ENCODE measurements at places on chromosomes 3 and 15.
A peak's percentile ranks its signal among the peaks of the same experiment; 100 is the strongest.

GRCh38 chr15:42493679-42494078, 1.8 kb upstream of the SNAP23 start:
- DNase-seq = no peak

- no peak for DNase-seq
Measured at GRCh38 chr3:116306720-116307119, 138.6 kb downstream of the LSAMP start.

GRCh38 chr15:60869851-60870250, 359.3 kb downstream of the RORA start:
- DNase-seq = no peak

DNA sequence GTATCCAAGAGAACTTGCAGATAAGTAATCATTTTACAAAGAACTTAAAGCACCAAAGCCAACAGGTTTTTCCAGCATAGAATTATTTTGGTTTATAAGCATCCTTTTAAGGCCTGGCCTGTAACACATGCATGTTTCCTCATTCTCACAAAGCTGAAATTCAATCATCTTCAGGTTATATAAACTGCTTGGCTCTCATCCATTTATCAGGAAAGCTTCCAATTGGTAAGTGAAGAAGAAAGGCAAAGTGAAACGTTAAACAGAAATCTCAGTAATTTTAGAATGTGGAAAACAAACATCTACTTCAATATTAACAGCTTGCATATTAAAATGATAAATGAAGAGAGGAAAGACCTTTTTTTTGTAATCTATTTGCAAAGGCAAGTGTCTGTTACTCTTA, 1.6 kb downstream of the SERP1 start:
- no peak for DNase-seq

GRCh38 chr3:32602206-32602605, 31.5 kb upstream of the DYNC1LI1 start:
- no peak for DNase-seq

DNA sequence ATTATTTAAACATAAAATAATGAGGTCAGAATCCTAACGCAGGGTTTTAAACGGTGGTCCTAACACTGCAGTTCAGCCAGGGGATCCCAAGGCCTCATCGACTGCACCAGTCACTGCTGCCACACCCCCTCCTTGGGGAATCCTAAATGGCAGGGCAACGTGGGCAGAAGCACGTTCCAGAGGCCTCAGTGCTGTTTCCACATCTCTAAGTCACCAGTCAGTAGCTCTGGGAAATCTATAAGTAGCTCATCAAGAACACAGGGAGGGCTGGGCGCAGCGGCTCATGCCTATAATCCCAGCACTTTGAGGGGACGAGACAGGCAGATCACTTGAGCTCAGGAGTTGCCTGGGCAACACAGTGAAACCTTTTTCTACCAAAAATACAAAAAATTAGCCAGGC, 47.5 kb downstream of the PRTG start:
- DNase-seq = no peak

DNA sequence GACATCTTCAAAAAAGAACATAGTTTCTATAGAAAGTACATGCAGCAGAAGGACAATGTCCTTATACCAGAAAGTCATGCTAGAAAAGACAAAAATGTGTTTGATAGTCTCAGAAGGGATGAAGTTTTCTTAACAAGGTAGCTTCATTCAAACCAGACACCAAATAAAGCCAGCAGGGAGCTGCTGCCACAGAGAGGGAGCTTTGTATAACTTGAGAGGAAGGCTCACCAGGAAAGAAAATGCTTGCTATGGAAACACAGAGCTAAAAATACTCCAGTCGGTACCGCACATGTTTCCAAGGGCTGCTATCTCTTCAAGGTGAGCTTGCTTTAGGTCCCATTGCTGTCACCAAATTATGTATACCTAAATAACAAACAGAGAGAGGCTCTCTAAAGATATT, 1074.8 kb upstream of the ALCAM start:
- no peak for DNase-seq

GRCh38 chr15:78353093-78353492, 12.9 kb downstream of the CRABP1 start:
- DNase-seq = no peak

GRCh38 chr3:171678971-171679492, 131.3 kb downstream of the PLD1 start:
- no peak for DNase-seq

DNA sequence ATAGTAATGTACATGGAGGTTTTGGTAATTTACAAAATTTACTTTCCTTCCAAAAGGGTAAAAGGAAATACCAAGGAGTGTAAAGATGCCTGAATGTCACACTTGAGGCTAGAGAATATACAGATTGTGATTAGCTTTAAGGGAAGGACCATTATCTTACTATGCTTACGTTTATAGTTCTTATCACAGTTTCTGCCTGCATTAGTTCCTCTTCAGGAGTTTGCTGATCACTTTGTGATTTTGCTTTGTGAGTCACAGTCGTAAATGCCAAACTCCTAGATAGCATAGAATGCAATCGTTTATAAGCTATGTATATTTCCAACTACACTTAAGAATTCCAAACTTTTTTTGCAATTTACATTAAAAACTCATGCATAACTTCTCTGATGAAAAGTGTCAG, 1034.6 kb downstream of the DIPK2A start:
- DNase-seq = no peak

- peak; percentile 26 for DNase-seq
Measured at GRCh38 chr3:62870321-62870720, 4.9 kb downstream of the CADPS start.

- DNase-seq = no peak
Measured at GRCh38 chr3:183581496-183582155, 26.1 kb upstream of the KLHL6 start.

DNA sequence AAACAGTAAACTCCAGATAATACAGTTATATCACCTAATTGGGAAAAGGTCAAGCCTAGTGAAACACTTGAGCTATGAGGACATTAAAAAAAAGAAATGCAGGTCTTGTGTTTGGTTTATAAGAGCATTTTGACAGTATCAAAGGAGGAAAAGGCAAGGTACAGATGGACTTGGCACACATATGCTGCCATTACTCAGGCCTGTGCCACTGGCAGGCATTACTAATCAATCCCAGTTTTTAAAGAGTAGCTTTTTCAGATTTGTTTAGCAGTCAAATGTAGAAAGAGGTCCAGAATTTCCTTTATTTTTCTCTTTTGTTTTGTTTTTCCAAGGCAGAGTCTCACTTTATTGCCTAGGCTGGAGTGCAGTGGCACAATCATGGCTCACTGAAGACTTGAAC, 38.9 kb downstream of the MDFIC2 start:
- DNase-seq = no peak

DNA sequence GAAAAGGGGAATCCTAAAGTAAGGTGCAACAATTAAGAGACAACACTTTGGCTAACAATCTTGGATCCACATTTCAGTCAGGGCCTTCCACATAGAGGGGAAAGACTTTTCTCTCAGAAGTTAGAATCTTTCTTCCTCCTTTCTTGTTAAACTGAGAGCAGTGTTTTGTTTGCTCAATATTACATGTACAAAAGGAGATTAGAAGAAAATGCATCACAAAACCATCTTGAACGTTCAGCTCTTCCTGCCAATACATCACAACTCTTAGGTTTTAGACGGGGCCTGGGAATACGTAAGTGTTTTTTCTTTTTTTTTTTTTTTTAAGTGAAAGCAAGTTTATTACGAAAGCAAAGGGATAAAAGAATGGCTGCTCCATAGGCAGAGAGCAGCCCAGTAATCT, 39.1 kb downstream of the MAP2K1 start:
- no peak for DNase-seq

- peak; percentile 72 for DNase-seq
Measured at GRCh38 chr15:72227192-72227586, 3.8 kb downstream of the PKM start.

DNA sequence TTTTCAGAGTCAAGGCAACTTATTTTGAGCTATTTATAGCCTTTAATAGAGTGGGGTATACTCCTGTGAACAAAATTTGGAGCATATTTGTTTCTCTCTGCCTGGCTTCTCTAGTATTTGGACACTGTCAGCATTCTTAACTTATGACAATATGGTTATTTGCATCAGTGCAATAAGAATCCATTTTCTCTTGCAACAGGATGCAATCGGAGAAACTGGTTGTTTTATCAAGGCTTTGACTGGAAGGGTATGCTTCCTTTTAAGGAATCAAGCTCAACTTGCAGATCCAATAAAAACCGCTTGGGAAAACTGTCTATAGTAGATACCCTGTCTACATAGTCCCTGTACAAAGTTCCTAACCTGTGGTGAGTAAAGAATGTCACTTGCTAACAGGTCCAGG, 106.7 kb downstream of the DPH6 start:
- DNase-seq = no peak

GRCh38 chr15:52171386-52171785, 19.8 kb downstream of the GNB5 start:
- DNase-seq = peak; percentile 2

DNA sequence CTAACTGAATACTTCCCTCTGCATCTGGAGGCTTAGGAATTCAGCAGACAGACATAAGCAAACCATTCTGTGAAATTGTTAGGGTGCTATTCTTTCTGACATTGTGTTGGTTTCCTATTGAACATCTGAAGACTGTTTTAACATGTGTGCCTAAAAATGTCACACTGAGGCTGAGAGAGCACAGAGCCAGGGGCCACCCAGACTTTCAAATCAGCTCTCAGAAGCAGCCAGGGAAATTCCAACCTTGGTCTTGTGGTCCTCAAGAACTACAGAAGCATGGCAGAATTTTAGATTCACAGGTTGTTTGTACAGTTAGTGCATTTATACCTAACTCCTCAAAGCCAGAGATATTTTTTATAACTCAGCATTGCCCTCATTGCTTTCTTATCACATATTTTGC, 929.2 kb upstream of the CFAP20DC start:
- DNase-seq = no peak

DNA sequence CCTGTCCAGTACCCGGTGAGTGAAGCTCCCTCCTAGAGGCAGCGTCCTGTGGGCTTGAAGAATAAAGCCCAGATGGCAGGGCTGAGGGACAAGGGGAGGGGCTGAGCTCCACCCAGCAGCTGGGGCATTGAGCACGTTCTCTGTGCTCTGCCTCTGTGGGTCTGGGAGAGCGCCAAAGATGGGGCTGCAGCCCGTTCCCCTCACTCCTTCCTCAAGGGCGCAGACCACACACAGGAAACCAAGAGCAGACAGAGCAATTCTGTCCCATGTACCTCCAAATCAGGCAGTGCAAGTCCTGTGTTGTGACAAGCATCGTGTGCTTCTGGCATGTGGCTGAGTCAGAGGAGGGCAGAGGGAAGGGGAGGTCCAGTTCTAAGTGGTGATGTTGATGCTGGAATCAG, 15.7 kb upstream of the KIF23 start:
- DNase-seq = no peak

DNA sequence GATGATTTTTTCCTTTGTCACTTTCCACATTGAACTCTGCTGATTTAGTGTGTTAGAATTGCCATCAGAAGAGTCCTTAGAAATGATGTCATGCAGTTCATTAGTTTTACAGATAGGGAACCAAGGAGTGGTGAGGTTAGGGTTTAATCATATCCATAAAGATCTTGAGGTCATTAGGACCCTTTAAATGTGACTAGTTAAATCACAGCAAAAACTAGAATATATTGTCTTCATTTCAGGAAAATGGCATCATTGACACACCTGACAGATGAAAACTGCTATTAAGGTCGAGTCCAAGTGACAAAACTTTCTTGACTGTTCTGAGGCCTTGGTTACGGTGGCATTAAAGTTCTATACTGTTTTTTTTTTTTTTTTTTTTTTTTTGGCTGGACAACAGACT, 50.5 kb downstream of the MBNL1 start:
- DNase-seq = no peak

GRCh38 chr3:178880274-178880673, 191.3 kb downstream of the ZMAT3 start:
- no peak for DNase-seq
